ENCODE measurements at places on chromosomes 7 and 10. TPM values are rescaled to one million over a fixed set of nuclear protein-coding genes. Genes with fewer than 3 reads are reported as not detected.

LIPM gene
- not detected for total RNA-seq

KCTD7 gene
- 14.9 TPM for total RNA-seq

CHCHD1 gene
- total RNA-seq: 77.6 TPM

CC2D2B gene
- total RNA-seq: 0.12 TPM

CPN1 gene
- not detected for total RNA-seq

DPP6 gene
- total RNA-seq: not detected

PPA1 gene
- 184 TPM for total RNA-seq

KIF5B gene
- 206 TPM for total RNA-seq

PHTF2 gene
- 95.4 TPM for total RNA-seq

CCL26 gene
- total RNA-seq: 1.7 TPM

PMPCB gene
- 104 TPM for total RNA-seq

SNX10 gene
- total RNA-seq: 28.9 TPM

NAT16 gene
- 0.93 TPM for total RNA-seq

UNCX gene
- total RNA-seq: not detected

OR6B1 gene
- not detected for total RNA-seq

SEMA3D gene
- total RNA-seq: 3.4 TPM

MLXIPL gene
- total RNA-seq: not detected

PCLO gene
- total RNA-seq: 44.4 TPM

SORCS1 gene
- 1.2 TPM for total RNA-seq

CRYGN gene
- 1.2 TPM for total RNA-seq

AVPI1 gene
- total RNA-seq: 28.7 TPM

DCLRE1A gene
- total RNA-seq: 18.1 TPM

TDRD1 gene
- total RNA-seq: 0.02 TPM

PPP1R3C gene
- total RNA-seq: 11.8 TPM

CALHM2 gene
- total RNA-seq: 26.0 TPM

Measured in A172 (cell line).